ENCODE measurements at places on chromosomes 6 and 20. TPM values are rescaled to one million over a fixed set of nuclear protein-coding genes. Genes with fewer than 3 reads are reported as not detected.

RGS17 gene
- total RNA-seq, result 0.78 TPM

DNA sequence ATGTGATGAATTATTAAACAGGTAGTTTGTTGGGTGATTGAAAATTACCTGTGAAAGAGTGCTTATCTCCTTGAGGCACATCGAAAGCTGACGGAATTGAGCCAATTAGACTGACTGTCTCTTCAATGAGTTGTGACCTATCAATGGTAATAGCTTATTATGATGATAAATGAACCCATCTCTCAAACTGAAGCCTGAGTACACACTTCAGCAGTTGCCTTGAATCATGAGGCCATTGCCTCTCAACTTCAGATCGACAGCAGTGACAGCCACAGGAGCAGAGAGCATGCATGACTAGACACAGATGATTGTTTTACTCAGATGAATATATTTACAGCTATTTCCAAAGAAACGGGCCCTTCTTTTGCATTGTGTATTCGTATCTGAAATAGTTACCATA, 323.9 kb downstream of the LAMA2 start:
- DNase-seq, result no peak

DNA sequence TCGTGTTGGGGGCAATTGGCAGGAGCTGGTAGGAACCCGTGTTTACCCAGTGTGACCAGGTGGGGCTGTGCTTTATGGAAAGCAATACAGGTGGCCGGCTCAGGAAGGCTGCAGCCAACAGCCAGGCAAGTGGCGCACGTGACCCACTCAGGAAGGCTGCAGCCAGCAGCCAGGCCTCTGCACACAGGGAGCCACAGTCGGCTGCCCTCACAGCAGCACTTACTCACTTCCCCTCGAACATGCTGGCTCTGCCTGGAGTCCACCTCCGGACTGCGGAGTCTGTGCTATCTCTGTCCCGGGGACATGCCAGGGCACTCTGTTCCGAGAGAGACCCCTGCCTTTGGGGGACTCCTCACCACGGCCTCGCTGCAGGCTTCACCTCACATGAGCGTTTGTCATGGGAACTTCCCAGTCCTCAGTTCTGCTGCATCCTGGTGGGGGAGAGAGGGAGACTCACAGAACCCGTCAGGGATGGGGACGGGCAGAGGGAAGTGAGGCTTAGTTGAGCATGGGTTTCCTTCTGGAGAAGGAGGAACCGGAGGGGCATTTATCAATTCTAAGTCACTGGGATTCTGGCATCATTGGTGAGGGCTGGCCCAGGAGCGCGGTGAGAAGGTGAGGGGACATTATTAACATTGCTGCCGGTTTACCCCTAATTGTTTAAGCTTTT, 76.8 kb downstream of the TTLL2 start:
- no peak for DNase-seq

GRCh38 chr6:168712993-168713392, 272.0 kb downstream of the SMOC2 start:
- DNase-seq, result no peak

GRCh38 chr20:5612581-5613301, 137.5 kb upstream of the SHLD1 start:
- no peak for DNase-seq

C4A gene
- total RNA-seq, result 20.8 TPM

MRAP2 gene
- total RNA-seq, result 0.38 TPM

DNA sequence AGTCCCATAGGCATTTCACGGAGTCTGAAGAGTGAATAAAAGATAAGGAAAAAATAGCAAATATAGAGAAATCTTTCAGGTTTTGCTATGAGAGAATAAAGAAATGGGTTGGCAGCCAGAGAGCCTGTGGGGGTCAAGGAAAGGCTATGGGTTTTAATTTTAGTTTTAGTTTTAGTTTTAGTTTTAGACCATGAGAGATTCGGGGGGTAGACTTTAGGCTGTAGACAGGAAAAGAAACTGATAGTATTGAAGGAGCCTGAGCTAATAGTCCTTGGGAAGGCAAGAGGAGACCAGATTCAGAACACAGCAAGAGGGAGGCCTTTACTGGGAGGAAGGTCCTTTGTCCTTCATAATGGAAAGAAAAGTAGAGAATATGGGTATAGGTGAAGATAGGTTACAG, 19.3 kb downstream of the DOP1A start:
- no peak for DNase-seq
